ENCODE measurements at places on chromosomes 3 and 15.

DNA sequence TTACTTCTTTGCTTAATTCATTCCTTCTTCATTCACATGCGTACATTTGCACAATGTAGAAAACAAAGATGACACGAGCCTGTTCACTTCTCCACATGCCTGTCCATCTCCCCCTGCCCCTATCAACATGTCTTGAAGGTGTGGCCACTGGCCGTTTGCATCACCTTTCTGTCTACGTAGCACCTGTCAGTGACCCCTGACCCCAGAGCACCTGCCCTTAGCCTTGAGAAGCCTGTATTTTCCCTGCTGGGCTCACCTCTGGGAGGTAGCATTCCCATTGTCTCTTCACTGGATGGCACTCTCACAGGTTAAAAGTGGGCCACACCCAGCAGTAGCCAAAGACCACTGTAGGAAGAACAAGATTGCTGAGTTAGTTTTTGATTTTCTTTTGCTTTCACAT is 234.1 kb downstream of the THSD4 start:
- no peak for DNase-seq

DNA sequence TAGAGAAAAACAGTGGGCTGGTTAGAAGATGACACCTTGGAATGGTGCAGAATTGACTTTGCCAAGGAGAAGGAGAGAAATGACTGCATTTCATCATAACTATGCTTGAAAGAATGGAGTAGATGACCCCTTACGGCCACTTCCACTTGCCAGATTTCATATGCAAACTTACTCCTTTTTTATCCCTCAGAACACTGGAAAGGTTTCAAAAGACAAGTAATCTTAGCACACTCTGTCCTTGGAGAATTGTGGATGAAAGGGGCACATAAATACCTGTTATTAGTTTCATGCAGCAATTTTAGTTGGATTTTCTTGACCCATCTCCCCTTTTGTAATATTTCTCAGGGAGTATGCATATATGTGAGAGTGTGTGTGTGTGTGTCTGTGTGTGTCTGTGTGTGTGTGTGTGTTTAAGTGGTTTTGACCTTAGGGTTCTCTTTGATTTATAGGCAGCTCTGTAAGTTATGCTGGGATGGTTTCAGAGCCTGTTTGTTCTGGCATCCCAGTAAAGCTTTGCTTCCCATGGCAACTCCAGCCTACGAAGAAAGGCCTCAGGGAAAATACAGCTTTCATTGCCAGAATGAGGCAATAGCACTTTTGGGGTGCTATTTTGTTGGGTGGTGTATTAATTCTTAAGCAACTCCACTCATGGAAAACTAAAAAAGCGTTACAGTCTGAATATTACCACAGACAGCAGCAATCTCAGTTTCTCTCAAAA is 122.2 kb upstream of the TP63 start:
- no peak for DNase-seq

- no peak for DNase-seq
These were observed 25.2 kb downstream of the SNAPC5 start for GRCh38 chr15:66472176-66472999.

- no peak for DNase-seq
These were observed 490.2 kb upstream of the ADAMTS9 start for GRCh38 chr3:65177960-65178376.

- DNase-seq: no peak
These were observed 31.7 kb downstream of the NR2F2 start for GRCh38 chr15:96362011-96362754.

- DNase-seq: no peak
These were observed 122.7 kb downstream of the WNT5A start for GRCh38 chr3:55364421-55364820.

DNA sequence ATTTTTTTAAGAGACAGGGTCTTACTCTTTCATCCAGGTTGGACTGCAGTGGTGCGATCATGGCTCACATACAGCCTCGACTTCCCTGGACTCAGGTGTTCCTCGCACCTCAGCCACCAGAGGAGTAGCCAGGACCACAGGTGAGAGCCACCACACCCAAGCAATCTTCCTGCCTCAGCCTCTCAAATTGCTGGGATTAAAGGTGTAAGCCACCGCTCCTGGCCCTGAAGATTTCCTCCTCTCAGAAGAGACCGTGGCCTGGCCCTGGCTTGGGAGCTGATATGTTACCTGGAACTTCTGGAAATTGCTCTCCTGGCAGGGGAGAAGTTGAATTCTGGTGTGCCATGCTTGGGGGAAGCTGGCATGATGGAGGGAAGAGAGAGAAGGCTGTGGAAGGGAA is 36.2 kb downstream of the PPCDC start:
- DNase-seq: no peak

DNA sequence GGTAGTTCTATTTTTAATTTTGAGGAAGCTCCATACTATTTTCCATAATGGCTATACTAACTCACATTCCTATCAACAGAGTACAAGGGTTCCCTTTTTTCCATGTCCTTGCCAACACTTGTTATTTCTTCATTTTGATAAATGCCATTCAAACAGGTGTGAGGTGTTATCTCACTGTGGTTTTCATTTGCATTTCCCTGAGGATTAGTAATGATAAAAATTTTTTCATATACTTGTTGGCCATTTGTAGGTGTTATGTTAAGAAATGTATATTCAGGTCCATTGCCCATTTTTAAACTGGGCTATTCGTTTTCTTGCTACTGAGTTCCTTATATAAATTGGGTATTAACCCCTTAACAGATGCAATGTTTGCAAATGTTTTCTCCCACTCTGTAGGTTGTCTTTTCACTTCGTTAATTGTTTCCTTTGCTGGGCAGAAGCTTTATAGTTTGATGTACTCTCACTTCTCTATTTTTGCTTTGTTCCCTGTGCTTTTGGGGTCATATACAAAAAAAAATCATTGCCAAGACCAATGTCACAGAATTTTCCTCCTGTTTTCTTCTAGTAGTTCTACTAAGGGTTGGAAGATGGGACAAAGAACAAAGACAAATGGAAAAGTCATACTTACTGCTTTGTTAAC is 11.0 kb upstream of the VPS39 start:
- DNase-seq: no peak

GRCh38 chr15:94840794-94841783 is 609.7 kb downstream of the MCTP2 start:
- DNase-seq: no peak

DNA sequence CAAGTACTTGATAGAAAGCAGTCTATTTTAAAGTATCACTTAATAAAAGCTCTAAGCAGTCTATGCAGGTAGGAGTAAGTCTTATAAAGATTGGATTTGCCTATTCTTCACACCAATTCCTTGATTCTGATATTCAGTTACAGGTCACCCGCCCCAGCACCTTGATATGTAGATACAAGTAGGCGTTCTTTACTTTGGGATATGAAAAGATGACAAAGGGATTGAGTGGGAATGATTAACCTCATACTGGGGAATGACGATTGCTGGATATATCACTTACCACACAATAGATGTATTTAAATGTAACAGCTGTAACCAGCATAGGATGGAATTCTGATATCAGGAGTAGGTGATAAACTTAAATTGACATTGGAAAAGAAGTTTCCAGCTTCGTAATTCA is 47.1 kb downstream of the HHLA2 start:
- DNase-seq: no peak

- DNase-seq: no peak
These were observed 140.7 kb downstream of the IMPG2 start for GRCh38 chr3:101179637-101180036.

- no peak for DNase-seq
These were observed 646.0 kb upstream of the CFAP20DC start for GRCh38 chr3:59695860-59696259.

- DNase-seq: no peak
These were observed 635.0 kb downstream of the TBL1XR1 start for GRCh38 chr3:176562331-176562730.

Measured in head of caudate nucleus (tissue), 42 donors.